ENCODE measurements at places on chromosomes 6 and 20.

GRCh38 chr6:127980996-127981395 is 80.1 kb upstream of the THEMIS start:
- no peak for DNase-seq

DNA sequence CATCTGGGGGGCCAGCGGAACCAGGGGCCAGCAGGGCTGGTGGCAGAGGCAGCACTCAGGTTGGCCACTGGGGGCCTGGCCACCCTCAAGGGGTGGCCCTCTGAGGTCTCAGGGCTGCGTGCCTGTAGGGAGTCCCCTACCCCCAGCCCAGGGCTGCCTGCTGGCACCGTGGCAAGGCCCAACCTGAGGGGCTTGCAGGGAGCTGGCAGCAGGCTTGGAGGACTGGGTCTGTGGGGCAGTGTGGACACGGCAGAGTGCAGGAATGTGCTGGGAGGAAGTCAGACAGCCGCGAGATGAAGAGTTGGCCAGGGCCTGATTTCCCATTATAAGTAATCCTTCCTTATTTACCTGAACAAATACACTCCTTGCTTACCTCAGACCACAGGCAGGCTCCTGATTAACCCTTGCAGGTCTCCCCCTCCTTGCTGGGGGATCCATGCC is at the start of gene SPDEF:
Gene SPDEF (minus strand): TSS at position 299 of the 441 bp plus-strand sequence. CDS start 11,874 bp downstream, outside the sequence.
- no peak for DNase-seq

DNA sequence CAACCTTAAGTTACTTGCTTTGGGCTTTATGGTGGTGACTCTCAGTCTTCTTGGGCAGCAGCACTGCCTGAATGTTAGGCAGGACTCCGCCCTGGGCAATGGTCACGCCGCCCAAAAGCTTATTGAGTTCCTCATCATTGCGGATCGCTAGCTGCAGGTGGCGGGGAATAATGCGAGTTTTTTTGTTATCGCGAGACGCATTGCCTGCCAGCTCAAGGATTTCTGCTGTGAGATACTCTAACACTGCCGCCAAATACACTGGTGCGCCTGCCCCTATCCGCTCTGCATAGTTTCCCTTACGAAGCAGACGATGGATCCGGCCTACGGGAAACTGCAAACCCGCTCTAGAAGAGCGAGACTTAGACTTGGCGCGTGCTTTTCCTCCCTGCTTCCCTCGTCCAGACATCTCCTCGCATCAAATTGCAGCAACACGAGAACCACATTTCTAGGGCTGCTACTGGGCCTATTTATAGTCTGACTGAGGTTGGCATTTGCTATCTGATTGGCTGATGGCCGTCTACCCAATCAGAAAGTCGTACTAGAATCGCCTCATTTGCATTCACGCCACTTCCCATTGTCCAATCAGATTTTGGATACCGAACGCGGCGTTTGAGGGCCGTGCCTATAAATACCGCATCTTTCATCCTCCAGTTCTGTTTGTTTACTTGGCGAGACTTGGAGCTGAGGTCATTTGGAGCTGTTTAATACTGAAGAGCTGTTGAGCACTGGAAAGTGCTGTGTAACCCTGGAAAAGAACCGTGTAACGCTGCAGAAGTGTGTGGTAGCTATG is 28.2 kb upstream of the SLC17A4 start:
- DNase-seq = no peak

DNA sequence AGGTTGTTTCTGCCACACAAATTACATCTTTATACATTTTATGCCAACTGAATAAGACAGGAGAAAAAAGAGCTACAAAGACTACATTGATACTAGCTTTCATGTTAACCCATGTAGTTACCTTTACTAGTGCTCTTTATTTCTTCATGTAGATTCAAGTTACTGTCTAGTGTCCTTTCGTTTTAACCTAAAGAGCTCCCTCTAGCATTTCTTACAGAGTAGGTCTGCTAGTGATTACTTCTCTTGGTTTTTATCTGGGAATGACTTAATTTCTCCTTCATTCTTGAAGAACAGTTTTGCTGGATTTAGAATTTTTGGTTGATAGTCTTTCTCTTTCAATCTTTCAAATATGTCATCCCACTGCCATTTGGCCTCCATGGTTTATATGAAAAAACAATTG is 21.2 kb upstream of the NOP56 start:
- DNase-seq = no peak

DNA sequence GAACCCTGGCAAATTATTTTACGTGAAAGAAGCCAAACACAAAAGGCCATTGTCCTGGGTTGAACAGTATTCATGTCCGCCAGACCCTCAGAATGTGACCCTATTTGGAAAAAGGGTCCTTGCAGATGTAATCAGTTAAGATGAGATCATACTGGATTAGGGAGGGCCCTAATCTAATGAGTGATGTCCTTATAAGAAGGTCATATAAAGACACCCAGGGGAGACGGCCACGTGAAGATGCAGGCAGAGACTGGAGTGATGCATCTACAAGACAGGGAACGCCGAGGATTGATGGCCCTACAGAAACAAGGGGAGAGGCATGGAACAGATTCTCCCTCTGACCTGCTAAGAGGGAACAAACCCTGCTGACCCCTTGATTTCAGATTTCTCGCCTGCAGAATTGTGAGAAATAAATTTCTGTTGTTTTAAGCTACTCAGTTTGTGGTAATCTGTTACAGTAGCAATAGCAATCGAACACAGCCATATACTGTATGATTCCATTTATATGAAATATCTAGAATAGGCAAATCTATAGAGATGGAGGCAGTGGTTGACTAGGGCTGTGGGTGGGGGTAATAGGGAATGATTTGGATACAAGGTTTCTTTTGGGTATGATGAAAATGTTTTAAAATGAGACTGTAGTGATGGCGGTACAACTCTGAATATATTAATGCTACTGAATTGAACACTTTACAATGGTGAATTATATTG is 132.9 kb upstream of the NUP153 start:
- DNase-seq = no peak

- no peak for DNase-seq
These were observed 159.9 kb downstream of the ASCC3 start for GRCh38 chr6:100721256-100721655.

- no peak for DNase-seq
These were observed 162.8 kb upstream of the AFDN start for GRCh38 chr6:167663784-167664443.

DNA sequence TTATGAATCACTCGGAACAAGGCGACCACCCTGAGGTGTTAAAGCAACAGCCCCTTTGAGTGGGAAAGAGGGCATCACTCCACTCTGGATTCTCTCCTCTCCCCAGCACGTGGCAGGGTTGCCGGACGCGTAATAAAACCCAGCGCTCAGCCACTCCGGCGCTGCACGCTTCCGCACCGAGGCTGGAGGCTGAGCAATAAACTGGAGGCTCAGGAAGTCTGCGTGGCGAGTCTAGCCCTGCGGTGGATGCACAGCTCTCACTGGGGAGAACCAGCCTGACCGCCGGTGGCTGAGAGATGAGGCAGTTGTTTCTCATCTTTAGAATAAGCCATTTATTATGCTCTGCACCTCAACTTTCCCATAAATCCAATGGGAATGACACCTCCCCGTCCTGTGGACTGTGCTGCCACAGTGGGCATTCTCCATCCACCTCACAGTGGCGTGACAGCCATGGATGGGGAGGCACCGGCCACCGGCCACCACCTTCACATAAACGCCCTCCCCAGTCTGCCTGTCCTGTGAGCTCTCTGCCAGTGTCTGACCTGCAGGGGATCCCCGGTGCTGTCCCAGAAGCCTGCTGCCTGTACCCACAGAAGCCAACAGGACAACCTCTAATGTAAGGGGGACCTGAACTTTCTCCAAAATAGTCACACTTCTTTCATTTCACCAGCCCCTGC is 64.2 kb upstream of the GGTLC1 start:
- no peak for DNase-seq

GRCh38 chr6:152669895-152670294 is 27.8 kb upstream of the MYCT1 start:
- no peak for DNase-seq

GRCh38 chr20:31569163-31570020 is 35.7 kb upstream of the ID1 start:
- no peak for DNase-seq

GRCh38 chr6:105645156-105645555 is 242.3 kb upstream of the PREP start:
- DNase-seq = no peak

All from GM04504 (cell line).